COLO829 (cell line): ENCODE measurements at places on chromosomes 4 and X.

DNA sequence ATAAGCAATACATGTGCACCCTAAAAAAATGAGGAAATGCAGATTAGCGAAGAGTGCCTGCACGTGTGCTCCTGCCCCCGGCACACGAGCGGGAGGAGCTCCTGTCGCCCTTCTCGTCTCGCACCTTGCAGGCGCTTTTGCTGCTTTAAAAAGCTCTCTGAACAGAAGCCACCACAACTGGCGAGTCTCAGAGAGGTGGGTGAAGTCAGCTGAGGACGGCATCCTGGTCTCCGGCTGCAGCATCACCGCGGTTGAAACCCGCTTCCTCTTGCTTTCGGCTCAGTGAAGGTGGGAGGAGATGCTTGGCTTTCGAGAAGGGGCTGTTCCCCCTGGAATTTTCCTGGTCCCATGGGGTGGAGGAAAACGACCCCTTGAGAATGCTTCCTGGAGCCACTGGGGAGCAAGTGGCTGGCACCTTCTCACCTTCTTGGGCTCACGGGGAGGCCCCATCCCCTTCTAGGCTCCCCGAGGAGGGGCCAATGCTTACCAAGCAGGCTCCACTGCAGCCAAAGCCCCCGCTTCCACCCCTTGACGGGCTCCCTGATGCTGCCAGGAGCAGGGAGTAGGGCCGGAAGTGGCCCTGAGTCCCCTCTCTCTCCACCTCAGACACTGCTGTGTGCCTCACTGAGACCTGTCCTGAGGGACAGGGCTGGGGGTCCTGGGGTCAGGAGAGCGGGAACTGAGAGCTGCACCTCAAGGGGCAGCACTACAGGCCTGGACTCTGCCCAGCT is 29.2 kb upstream of the MXD4 start:
- no peak for DNase-seq

DNA sequence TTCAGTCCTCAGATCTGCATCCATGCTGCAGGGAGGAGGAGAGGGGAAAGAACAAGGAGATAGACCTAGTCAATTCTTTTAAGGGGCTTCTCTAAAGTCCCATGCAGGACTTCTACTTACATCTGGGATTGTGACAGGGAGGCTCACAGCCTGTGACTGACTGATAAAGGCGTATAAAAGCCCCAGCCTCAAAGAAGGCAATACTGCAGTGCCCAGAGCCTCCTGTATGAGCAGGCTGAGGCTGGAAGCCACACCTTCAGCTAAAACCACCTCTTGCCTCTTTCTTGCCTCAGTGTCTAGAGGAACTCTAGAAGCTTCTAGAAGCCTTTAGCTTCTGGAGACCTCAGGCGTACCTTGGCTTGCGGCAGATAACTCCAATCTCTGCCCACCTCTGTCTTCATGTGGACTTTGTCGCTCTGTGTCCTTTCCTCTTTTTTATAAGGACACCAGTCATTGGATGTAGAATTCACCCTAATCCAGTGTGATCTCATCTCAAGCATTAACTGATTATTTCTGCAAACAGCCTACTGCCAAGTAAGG is 6.0 kb upstream of the ZCCHC4 start:
- no peak for DNase-seq

DNA sequence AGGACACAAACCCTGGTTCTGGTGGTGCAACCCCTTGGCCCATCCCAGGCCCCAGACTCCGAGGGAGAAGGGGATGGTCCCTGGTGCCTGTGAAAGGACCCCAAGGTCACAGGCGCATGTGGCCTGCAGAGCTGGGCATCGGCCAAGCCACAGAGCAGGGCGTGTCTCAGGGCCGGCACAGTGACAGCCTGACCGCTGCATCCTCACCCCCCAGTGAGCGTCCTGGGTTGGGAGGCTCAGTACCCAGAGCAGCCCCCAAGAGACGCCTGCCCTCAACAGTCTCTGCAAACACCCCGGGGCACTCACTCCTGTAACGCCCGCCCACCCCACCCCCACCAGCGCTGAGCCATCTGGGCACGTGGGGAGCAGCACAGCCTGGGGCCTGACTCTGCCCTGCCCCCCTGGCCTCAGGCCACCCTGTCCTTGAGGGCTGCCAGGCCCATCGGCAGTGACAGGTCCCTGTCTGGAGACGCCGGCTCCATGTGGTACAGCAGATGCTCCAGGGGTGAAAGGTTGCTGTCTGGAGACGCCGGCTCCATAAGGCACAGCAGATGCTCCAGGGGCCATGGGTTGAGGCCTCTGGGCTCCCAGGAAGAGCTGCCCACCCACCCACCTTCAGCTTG is 24.5 kb upstream of the CPLX1 start:
- DNase-seq, result no peak

- DNase-seq, result no peak
Measured at GRCh38 chr4:113636438-113636818, 125.1 kb downstream of the CAMK2D start.

DNA sequence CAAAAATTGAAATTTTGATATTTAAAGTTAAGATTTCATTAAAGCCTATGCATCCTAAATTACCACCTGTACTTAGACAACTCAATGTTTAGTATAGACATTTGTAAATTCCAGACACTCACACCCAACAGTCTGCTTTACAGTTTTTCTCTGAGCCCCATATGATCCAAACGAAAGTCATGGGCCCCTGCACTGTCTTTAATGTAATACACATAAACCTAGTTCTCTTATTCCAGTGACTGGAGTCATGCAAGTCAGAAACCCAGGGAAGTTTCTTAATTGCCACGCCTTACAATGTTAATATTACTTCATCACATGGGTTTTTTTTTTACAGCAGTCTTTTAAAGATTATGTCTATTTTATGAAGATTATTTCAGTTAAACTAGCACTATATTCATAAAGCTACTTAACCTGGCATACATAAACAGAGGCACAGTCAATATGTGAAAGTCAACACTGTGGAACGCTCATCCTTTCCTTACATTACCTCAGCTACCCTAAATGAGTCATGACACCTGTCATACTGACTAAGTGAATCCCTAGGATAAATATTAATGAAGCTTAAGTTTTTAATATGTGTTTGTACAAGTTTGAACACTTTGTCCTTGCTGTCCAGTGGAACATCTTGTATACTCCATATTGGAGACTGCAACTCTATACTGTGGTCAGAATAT is 67.7 kb upstream of the H2AZ1 start:
- no peak for DNase-seq

DNA sequence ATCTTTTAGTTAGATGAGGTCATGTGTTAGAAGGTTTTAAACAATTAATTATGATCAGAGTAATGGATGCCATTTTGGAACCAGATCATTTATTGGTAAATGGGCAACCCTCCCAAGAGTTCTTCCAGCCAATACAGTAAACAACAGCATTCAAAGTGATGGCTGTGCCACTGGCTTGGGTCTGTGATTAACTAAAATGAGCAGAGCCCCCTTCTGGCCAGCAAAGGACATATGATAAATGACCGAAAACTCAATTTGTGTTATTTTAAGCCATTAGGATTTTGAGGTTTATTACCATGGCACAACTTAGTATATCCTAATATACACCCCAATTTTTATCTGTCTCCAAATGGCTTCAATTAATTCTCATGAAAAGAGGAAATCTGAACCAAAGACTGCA is 90.8 kb upstream of the NPFFR2 start:
- peak; percentile 13 for DNase-seq

- DNase-seq, result peak; percentile 84
Measured at GRCh38 chrX:16023790-16024734, 99.3 kb upstream of the GRPR start.
